ENCODE measurements at places on chromosomes 16 and 17.

DNA sequence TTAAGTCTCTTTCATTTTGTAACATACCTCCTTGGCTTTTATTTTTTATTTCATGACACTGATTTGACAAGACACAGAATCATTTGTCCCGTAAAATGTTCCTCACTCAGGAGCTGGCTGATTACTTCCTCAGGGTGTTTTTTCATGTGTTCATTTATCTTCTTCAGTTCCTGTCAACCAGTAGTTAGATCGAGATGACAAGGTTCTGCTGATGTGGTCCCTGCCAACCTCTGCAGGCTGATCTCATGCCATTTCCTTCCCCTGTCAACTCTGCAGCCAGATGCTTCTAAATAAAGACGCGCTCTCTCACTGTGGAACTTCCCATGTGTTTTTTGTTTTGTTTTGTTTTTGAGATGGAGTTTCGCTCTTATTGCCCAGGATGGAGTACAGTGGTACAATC, 8.1 kb upstream of the CXCL16 start:
- DNase-seq, result no peak

DNA sequence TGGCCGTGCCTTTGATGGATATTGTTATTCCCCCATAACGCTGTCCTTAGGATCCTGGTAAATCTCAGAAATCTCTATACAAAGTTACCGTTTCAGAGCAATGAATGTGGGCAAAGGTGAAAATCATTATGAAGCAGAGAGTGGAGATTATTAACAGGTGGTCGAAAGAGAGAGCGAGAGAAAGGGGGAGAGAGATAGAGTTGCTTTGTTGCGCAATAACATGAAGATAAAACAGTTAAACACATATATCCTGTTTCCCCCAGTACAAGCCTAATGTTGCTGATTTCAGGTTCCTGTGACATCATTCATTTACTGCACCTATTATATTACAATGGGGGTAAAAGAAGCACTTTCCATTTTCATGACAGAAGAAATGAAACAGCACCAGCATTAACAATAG, 535.4 kb upstream of the RBFOX1 start:
- no peak for DNase-seq

- DNase-seq, result no peak
Observed at GRCh38 chr16:67749436-67750078, 30.4 kb upstream of the GFOD2 start.

DNA sequence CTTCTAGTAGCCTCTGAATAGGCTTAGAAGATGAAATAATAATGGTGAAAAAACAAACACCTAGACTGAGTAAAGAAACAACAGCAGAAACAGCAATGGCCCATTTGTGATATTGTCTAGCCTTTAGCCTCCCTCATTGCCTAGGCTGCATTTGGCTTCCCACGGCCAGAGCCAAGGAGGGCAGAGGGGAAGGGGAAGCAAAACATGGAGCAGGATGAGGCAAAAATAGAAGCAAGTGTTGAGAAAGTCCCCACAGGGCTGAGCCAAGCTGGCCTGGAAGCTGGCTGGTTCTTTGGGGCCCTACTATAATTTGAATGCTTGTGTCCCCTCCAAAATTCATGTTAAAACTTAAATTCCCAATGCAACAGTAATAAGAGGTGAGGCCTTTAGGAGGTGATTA, 60.2 kb upstream of the KSR1 start:
- no peak for DNase-seq

GRCh38 chr17:62876063-62876462, 67.9 kb upstream of the MARCHF10 start:
- DNase-seq, result no peak

DNA sequence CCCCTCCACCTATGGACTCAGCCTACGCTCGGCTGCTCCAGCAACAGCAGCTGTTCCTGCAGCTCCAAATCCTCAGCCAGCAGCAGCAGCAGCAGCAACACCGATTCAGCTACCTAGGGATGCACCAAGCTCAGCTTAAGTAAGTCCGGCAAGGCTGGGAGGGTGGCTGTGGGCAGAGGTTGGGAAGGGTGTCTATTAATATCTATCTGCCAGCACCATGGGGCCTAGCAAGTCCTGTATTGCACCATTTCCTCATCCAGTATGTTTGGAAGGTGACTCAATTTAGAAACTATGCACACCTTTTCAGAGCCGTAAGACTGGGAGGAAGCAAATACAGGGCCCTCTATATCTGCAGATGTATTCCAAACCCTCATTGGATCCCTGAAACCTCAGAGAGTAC, 45.0 kb upstream of the ARHGAP44 start:
- no peak for DNase-seq

DNA sequence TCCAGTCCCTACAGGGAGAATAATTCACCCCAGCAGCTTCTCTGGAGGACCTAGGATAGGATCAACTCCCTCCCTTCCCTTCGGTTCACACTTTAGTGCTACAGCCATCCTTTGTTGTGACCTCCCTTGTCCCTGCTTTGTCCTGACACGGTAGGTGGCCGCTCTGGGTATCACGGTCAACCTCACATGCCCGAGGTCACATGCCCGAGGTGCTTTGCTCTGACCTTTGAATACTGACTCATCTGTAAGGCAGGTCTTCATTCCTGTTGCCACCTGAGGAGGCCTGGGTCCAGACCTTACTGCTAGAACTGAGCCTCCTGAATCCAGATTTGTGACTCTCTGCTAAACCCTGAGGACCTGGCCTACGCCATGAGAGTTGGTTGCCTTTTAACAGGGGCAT, 19.7 kb downstream of the ALKBH5 start:
- DNase-seq, result no peak
